ENCODE measurements at places on chromosomes 7 and 10.

GRCh38 chr10:48197236-48197899 is 77.1 kb downstream of the FRMPD2 start:
- DNase-seq = no peak

GRCh38 chr7:33882950-33883670 is 22.2 kb upstream of the BMPER start:
- no peak for DNase-seq

DNA sequence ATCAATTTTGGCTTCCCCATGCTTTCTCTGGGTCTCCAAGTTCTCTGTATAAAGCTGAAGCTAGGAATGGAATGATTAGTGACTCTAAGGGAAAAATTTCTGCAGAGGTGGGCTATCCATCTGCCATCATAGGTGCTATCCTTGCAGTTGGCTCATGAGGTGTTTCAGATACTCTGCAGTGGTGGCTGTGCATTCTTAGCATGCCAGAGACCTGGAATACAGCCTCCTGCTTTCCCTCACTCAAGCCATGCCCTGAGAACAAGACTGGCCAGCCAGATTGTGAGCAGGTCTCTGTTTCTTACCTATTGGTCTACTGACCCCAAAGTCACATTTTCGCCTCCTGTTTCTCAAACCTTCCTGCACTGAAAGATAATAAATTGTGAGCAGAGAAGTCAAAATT is 719.6 kb downstream of the CCSER2 start:
- no peak for DNase-seq

DNA sequence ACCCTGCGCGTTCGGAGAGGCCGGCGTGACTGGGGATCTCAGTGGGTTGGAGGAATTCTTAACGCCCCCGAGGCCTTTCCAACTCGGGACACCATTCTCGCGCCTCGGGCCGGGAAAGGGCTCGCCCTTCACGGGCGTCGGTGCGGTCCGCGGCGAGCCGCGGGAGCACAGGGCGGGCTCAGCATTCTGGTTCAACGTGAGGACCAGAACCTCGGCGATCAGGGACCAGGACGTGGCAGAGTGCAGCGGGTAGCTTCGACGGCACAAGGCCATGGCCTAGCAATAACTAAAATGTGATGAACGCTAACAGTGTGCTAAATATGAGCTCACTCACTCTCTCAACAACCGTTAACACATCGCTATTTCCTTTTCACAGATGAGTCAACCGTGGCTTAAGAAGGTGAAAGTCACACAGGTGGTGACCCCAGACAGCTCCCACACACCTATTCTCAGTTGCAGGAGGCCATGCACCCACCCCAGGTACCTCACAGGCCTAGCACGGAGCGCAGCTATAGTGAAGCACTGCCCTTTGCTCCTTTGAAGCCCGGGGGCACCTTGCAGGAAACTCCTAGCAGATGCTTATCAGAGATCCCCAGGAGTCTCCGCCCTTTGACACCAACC is 4.5 kb upstream of the EMX2 start:
- DNase-seq = no peak
